ENCODE measurements at places on chromosomes 6 and 20.
A peak's percentile ranks its signal among the peaks of the same experiment; 100 is the strongest.

- no peak for DNase-seq
Observed at GRCh38 chr6:24924580-24925356, 11.0 kb downstream of the RIPOR2 start.

- DNase-seq: no peak
Observed at GRCh38 chr20:50737352-50737751, 6.0 kb downstream of the PARD6B start.

- no peak for DNase-seq
Observed at GRCh38 chr20:40890181-40890580, 138.4 kb upstream of the TOP1 start.

GRCh38 chr6:73030257-73030656 lies 195.0 kb downstream of the KHDC1L start:
- no peak for DNase-seq

DNA sequence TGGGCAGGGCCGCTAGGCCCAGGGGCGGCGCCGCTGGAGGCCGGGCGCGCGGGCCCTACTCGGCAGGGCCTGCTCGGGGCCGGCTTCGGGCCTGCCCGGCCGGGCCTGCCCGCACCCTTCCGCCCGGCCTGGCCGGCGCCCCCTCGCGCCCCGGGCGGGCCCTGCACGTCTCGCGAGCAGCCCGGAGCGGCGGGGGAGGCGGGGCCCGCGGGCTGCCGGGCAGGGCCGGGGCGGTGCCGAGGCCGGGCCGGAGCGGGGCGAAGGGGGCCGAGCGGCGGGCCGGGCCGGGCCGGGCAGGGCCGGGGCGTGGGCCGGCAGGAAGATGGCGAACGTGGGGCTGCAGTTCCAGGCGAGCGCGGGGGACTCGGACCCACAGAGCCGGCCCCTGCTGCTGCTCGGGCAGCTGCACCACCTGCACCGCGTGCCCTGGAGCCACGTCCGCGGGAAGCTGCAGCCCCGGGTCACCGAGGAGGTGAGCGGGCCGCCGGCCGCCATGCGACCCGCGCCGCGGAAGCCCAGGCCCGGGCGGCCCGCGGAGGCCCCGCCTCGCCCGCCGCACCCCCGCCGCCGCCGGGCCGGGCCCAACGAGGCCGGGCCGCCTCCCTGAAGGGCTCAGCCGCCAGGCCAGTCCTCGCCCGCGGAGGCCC lies at the start of gene NPEPL1:
Gene NPEPL1, plus strand, starts transcription at position 222 of the 647 bp plus-strand sequence. Its CDS starts 101 bp downstream, at position 323.
- peak; percentile 74 for DNase-seq

GRCh38 chr6:133396984-133397348 lies 155.8 kb downstream of the EYA4 start:
- DNase-seq: no peak

- DNase-seq: no peak
Observed at GRCh38 chr6:30799210-30799609, 54.9 kb upstream of the IER3 start.

DNA sequence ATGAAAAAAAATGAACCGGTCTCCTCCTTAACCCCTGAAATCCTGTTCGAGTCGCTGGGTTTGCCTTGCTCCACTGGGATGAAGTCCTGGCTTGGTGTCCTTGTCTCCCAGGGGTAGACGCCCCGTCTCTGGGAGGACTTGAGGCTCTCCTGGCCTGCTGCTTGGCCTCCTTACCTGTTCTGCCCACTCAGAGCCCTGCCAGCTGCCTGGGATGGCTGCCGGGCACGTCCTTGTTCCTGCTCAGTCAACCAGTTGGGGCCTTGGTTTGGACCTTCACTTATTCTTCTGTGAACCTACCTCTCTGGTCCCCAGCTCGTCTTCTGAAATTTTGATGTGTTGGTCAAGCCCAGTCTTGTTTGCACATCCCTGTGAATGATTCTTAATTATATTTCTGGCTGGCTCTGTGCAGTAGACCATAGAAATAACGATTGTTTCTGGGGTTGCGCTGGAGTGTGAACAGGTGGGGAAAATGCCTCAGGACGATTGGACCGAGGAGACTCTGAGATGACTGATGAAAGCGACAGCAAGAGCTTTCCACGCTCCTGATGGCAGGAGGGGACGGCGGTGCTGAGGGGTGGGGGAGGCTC lies 126.5 kb upstream of the ESR1 start:
- DNase-seq: no peak

GRCh38 chr6:56742122-56742791 lies 99.6 kb upstream of the DST start:
- no peak for DNase-seq

GRCh38 chr20:16434062-16434664 lies 139.1 kb downstream of the KIF16B start:
- DNase-seq: peak; percentile 76

DNA sequence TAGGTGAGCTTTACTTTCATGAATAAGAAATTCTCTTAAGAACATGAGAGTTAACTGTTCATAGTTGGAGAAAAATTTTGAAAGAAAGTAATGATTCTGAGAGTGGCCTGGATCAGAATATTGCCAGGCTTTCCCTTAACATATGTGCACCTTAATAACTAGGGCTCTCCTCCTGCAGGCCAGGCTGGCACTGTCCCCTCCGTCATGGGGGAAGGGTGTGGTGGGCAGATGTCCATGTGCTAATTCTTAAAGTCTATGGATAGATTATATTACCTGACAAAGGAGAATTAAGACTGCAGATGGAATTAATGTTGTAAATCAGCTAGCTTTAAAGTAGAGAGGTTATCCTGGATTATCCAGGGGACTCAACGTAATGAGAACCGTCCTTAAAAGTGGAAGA lies 10.9 kb upstream of the KLHL32 start:
- DNase-seq: no peak

- no peak for DNase-seq
Observed at GRCh38 chr6:164108092-164108491, 693.6 kb downstream of the QKI start.

- no peak for DNase-seq
Observed at GRCh38 chr6:38404900-38405556, 234.7 kb downstream of the BTBD9 start.

DNA sequence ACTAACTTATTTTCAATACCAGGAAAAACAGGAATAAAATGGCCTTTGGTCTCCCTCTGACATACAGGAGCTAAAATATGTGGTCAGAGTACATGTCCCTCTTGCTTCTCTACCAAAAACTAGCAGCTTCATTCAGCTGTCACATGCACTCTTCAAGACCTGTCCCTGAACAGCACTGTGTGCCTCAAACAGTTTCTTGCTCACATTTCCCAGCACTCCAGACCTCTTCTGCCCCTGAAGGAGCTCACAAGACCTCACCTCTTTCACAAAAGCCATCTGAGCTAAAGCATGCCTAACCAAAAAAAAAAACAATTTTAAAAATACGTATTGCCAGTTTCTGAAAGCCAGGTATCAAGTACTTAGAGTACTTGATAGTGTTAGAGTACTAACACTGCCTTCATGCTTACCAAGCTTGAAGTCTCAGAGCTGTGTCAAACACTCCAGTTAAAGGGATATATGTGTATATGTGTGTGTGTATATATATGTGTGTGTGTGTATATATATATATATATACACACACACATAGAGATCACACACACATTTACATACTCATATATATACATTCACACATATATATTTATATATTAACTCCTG lies 148.3 kb upstream of the POU3F2 start:
- DNase-seq: no peak

DNA sequence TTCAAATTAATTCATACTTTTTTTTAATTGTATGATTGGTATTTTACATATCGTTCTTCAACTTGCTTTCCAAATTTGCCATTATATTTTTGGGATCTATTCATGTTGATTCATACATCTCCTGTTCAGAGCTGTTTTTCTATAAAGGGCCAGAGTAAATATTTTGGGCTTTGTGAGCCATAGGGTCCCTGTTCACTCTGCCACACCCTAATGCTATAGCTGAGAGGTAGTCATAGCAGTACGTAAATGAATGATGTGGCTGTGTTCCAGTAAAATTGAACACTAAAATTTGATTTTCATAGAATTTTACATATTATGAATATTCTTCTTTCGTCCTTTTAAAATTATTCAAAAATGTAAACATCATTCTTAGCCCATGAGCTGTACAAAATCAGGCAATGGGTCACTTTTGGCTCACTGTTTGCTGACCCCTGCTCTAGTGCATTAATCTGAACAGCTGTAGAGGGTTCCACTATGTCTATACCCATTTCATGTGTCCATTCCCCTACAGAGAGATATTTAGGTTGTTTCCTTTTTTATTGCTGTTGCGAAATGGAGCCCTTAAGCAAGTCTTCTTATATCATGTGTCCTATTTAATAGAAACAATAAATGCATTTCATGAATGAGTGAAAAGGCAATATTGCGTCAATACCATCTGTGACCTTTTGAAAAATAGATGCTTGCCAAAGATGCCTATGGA lies 136.4 kb upstream of the SALL4 start:
- DNase-seq: no peak

DNA sequence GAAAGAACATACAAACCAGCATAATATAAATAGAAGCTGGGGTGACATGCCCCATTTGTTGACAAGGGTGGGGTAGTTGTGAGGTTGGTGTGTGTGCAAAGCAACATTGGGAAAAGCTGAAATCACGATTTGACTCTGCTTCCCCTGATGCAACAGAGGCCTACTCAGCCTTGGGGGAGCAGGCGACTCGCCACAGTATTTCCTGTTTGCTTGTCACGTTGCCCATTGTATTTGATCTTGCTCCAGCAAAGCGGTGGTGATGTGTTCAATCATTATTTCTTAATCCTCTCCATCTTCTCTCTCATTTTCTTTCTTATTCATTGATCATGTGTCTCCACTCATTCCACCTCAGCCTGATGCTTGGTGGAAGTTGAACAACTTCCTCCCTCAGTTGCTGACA lies 165.8 kb upstream of the CITED2 start:
- peak; percentile 61 for DNase-seq

- DNase-seq: no peak
Observed at GRCh38 chr6:2543321-2543720, 207.4 kb downstream of the MYLK4 start.

DNA sequence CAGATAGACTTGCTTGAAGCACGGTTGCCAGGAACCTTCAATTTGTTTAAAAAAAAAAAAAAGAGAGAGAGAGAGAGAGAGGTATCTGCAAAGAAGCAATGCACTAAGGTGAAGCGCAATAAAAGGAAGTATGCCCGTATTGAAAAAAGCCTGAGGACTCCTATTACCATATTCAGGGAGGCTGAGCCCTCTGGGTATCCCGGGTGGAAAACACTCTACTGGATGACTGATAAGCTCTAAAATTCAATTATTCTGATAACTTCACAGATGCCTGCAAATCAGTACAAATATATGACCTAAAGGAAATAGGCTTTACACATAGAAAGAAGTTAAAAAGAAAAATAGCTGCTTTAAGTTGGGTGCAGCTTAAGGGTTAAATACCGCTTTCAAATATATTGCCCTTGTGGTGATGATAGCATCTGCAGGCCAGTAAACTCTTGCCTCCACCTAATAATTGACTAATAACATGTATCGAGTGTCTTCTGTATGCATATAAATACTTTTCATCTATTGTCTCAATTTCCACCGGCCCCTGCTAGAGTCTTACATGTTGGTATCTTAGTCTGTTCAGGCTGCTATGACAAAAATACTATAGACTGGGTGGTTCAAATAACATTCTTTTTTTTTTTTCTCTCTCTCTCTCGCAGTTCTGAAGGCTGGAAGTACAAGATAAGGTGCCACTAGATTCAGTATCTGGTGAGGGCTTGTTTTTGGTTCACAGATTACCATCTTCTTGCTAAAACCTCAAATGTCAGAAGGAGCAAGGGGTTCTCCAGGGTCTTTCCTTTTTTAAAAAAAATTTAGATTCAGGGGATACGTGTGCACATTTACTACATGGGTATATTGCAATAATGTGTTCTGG lies 187.4 kb upstream of the JARID2 start:
- DNase-seq: no peak

DNA sequence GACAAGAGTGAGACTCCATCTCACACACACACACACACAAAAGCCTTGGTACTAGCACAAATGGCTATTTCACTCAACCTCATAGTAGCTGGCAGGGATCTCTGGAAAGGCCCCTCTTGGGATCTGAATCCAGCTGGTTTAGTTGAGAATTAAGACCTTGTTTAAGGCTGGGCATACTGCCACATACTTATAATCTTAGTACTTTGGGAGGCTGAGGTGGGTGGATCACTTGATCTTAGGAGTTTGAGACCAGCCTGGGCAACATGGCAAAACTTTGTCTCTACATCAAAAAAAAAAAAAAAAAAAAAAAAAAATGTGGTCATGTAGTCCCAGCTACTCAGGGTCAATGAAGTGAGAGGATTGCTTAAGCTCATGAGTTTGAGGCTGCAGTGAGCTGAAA lies 628.3 kb downstream of the MMUT start:
- DNase-seq: no peak

DNA sequence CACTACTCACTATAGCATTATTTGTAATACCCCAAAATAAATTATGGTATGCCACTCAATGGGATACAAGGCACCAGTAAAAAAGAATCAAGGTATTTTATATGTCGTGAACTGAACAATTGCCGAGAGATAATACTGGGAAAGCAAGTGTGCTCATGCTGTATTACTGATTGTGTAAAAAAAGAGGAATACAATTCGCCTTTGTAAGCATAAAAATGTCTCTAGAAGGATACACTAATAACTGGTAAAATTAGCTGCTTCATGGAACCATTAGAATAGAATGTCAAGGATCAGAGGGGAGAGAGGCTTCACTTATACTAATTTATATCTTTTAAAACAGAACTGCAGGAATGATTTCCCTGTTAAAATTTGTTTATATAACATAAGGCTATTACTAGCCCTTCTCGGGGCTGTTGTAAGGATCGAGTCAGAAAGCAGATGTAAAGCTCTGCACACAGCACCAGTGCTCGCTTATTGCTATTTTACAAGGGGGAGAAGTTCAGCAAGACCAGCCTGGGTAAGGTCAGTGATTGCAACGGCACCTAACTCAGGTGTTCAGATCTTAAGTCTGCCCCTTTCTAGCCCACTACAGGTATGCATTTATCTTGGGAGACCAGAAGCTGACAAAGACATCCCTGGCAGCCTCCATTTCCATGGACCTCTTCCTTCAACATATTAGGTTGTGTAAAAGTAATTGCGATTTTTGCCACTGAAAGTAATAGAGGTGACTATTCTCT lies 61.6 kb downstream of the MYH7B start:
- peak; percentile 11 for DNase-seq

DNA sequence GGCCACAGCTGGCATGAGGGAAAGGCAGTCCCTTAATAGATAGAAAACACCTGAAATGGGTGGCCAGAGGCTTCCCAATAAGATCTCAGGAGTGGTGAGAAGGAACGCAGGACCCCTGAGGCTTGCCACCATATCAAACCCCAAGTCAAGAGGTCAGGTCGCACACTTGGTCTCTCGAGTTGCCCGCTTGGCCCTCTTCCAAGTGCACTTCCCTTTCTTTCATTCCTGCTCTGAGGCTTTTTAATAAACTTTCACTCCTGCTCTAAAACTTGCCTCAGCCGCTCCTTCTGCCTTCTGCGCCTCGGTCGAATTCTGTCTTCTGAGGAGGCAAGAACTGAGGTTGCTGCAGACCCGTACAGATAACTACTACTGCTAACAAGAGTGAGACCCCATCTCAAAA lies 64.2 kb downstream of the SLC2A10 start:
- no peak for DNase-seq
